Stimulated activated CD8-positive, alpha-beta memory T cell treated with anti-CD3 and anti-CD28 coated beads, Interleukin-15, amount 100 ng/mL, for 48 hours (primary cell): ENCODE measurements at places on chromosomes 11 and 22.
A peak's percentile ranks its signal among the peaks of the same experiment; 100 is the strongest.

GRCh38 chr11:18785411-18785810 lies 6.2 kb downstream of the PTPN5 start:
- DNase-seq, result no peak

DNA sequence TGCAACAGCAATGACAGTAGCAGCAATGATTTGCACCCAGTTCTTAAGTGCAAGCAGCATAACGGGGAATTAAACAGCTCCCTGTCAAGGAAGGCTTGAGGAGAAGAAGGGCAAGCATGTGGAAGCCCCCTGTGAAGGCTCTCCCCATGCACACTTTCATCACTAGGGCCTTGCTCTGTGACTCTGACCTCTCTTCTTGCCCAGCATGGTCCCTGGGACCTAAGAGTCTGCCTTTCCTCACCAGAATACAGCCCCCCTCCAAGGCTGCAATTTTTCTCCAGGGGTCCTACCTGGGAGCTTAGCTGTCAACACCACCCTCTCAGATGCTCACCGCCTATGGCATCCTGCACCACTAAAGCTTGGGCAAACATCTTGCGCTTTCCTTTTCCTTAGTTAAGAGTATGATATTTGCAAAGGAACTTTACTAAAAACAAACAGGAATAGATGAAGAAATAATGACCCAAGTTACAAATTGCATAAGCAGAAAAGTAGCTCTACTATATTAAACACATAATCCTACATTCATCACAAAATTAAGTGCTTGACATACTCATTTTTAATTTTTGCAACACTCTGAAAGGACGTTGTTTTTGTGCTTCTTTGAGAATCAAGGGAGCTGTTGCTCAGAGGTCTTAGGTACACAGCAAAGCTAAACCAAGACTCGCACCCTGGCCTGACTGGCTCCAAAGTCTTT lies 187.6 kb downstream of the ADAMTS15 start:
- no peak for DNase-seq

GRCh38 chr11:126525216-126525615 lies 169.7 kb downstream of the ST3GAL4 start:
- DNase-seq, result no peak

DNA sequence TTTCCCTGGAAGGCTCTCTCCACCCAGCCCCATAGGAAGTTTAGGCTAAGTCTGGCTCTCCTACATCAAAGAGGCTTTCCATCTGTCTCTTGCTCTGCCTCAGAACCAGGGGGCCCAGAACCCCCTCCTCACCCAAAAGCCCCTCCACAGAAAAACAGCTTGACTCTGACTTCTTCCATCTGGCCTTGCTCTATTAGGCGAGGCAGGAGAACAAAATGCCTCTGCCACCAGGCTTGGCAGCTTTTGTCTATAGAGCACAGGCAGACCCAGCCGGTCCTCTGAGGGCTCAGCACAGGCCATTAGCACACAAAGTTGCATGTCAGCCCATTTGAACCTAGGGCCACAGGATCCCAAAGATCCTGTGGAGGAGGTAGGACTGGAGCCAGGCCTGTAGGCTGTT lies 75.7 kb upstream of the SUSD2 start:
- no peak for DNase-seq

DNA sequence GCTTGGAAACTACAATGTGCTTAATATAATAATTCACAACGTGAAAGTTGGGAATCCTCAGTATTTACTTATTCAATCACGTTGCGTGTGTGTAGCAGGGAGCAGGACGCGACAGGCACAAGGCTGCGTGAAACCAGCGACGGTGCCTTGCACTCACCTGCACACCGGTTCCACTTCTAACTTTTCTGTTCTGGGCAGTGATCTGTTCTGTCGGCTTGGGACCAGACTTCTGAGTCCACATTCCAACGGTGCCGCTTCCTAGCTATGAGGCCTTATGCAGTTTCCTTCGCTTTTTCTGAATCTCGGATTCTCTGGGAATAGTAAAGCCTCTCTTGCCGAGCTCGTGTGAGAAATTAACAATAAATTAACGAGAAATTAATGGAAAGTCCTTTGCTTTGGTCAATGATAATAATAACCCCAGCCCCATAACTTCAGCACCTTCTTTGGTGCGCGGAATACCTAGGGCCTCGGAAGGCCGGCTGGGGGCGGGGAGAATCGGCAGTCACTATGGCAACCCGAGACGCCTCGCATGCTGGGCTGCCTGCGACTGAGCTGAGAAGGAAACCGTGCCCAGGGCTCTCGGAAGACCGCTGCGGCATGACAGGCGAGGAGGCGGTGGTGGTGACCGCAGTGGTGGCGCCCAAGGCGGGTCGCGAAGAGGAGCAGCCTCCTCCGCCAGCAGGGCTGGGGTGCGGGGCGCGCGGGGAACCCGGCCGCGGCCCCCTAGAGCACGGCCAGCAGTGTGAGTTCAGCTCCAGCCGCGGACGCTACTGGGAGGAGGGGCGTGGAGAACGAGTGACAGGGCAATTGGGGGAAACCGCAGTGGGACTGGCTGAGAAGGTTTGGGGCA lies at the start of gene C11orf97:
TSS of gene C11orf97 (plus strand) at position 530 of the 850 bp plus-strand sequence. CDS start at position 598, 68 bp downstream.
- peak; percentile 33 for DNase-seq

DNA sequence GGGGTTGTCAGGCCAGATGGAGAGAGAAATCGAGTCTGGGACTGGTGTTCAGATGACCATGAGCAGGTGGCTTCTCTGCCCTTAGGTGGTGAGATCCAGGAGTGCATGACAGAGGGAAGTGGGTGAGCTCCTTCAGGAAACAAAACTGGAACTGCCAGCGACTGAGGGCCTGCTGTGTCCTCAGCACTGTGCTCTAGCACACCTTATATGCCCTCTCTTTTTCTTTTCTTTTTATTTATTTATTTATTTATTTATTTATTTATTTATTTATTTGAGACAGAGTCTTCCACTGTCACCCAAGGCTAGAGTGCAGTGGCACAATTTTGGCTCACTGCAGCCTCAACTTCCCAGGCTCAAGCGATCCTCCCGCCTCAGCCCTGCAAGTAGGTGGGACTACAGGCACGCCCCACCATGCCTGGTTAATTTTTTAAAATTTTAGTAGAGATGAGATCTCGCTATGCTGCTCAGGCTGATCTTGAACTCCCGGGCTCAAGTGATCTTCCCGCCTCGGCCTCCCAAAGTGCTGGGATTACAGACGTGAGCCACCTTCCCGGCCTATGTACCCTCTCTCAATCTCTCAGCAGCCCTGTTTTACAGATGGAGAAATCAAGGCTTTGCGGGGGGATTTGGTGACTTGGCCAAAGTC lies 14.8 kb upstream of the RASD2 start:
- no peak for DNase-seq

DNA sequence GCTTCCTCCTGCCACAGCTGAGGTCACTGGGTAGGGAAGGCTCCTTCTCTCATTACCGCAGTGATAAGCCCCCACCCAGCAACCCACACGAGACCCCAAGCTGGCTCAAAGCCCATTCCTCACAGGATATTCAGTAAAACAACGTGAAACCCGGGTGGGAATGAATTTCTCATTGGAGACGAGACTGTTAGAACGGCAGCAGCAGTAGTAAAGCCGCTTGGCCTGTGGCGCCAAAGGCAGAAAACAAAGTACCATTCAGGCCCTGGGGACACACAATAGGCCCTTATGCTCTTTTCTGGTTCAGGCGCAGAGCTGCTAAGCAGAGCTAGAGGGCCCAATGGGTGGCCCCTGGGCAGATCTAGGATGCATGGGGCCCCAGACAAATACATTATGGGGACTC lies 45.3 kb downstream of the PC start:
- DNase-seq, result no peak

GRCh38 chr22:36823186-36823839 lies 6.5 kb upstream of the PVALB start:
- DNase-seq, result no peak

DNA sequence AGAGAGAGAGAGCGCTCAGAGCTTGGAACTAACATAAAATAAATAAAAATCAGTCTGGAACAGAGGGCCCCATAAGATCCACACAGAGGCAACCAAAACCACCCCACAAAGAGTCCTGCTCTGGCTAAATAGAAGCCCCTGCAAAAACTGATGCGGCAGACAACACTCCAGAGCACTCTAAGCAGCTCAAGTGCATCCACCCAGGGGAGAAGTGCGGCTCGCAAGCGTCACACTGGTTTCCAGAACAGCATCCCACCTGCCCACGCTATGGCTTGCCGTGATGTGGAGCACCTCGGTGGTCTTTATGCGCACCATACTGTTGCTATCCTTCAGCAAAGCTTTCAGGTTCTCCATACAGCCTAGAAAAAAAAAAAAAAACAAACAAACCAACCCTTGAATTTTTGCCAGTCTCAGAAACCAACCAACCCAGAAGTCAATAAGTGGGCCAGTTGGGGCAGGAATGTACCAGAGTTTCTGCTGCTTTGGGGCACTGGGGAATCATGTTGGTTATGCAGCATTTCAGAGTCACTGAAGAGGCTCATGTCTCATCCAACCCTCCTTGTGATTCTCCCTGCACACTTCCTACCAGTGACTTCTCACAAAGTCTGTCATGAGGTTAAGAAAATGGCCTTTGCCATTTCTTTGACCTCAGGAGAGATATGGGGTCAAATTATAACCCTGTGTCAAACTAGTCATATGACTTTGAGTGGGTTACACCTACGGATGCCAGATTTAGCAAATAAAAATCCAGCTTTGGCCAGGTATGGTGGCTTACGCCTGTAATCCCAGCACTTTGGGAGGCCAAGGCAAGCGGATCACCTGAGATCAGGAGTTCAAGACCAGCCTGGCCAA lies 3.0 kb downstream of the RSPH14 start:
- no peak for DNase-seq

- no peak for DNase-seq
Measured at GRCh38 chr11:36146437-36146836, 142.8 kb downstream of the COMMD9 start.

GRCh38 chr22:19754701-19755144 lies 5.9 kb upstream of the TBX1 start:
- no peak for DNase-seq

DNA sequence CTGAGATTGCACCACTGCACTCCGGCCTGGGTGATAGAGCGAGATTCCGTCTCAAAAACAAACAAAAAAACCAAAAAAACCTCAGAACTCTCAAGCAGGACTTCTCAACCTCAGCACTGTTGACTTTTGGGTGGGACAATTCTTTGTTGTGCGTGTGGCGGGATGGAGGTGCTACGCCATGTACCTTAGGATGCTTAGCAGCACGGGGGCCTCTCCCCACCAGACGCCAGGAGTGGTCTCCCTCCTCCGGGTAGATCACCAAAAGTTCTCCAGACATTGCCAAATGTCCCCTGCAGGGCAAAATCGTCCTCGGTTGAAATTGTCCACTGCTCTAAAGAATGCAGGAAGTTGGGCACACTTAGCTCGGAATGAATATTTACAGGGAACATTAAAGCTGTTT lies 26.9 kb upstream of the ATXN10 start:
- no peak for DNase-seq

DNA sequence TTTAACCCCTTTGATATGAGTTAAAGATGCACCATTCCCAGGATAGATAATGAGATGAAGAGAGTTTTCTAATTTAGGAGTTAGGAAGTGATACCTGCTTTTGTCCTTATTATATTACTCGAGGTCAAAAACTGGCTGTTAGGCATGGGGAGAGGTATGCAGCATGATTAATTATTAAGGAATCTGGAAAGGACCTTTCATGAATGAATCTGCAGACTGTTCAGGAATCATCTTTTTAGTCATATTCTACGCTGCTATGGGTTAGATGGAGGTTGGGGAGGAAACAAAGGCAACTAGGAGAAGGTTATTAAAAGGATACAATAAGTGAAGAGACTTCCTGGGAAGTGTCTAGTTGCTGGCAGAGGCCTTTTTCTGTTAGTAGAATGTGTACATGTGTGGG lies 492.4 kb upstream of the CCDC90B start:
- no peak for DNase-seq

- DNase-seq, result peak; percentile 15
Measured at GRCh38 chr11:2860636-2861035, 24.9 kb downstream of the CDKN1C start.

- DNase-seq, result no peak
Measured at GRCh38 chr11:112836256-112836602, 125.0 kb upstream of the NCAM1 start.

DNA sequence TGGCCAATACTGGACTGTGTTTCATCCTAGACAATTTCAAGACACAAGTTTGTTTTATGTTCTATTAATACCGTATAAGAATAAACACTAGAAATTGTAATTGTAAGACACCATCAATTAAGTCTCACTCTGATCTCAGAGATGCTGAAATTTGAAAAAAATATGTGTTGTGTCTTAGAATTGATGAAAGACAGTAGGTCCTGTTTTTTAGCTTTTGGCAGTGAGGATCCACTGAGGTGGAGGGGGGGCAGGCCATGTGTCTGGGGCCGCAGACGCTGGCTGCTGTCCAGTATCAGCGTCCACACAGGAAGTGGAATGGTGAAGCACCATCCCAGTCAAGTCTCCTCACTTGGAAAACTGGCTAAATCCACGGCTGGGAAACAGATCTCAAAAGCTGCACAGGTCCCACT lies 22.5 kb upstream of the ALG8 start:
- no peak for DNase-seq

- no peak for DNase-seq
Measured at GRCh38 chr11:120780239-120780638, 243.7 kb upstream of the TBCEL start.

DNA sequence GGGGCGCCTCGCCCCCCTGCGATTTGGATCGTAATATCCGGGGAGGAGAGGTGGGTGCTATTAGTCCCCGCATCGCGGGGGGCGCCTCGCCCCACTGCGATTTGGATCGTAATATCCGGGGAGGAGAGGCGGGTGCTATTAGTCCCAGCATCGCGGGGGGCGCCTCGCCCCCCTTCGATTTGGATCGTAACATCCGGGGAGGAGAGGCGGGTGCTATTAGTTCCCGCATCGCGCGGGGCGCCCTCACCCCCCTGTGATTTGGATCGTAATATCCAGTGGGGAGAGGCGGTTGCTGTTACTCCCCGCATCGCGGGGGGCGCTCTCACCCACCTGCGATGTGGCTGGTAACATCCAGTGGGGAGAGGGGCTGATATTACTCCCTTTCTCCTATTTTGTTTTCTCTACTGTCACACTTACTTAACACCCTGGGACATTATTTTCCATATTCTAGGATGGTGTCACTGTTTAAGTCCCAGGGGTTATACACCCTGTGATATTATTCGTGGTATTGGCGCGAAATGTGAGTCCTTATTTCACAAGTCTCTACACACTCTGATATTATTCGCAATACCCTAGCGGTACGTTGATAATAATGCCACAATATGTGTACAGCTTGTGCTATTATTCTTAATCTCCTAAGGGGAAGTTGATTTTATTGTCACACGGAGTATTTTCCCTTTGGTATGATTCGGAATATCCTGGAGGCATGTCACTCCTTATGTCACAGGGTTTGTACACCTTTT lies 57.8 kb upstream of the ALDH3B2 start:
- DNase-seq, result peak; percentile 14

- no peak for DNase-seq
Measured at GRCh38 chr11:27699242-27699925, 871 bp downstream of the BDNF start.

DNA sequence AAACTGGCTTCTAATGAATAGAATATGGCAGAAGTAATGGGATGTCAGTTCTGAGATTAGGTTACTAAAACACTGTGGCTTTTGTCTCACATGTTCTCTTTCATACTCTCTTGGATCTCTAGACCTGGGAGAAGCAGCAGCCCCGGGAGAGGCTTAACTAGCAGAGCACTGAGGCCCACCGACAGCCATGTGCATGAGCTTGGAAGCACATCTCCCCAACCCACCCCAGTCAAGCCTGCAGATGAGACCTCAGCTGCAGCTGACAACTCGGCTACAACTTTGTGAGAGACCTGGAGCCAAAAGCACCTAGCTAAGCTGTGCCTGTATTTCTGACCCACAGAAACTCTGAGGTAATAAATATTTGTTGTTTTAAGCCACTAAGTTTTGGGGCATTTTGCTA lies 100.8 kb downstream of the TRIM29 start:
- DNase-seq, result no peak

GRCh38 chr11:64654958-64655541 lies 64.0 kb downstream of the SLC22A12 start:
- no peak for DNase-seq
